ENCODE measurements at places on chromosomes 5 and 9.

GRCh38 chr5:4939042-4939781 lies 200.9 kb upstream of the ADAMTS16 start:
- DNase-seq: peak; percentile 60

GRCh38 chr5:154830219-154830595 lies 20.2 kb downstream of the FAXDC2 start:
- peak; percentile 34 for DNase-seq

GRCh38 chr9:113421726-113422125 lies 11.2 kb downstream of the C9orf43 start:
- no peak for DNase-seq

- peak; percentile 92 for DNase-seq
These were observed 45.7 kb upstream of the ORM1 start for GRCh38 chr9:114276908-114277821.

GRCh38 chr9:108213511-108213910 lies 642.3 kb downstream of the ACTL7B start:
- no peak for DNase-seq

DNA sequence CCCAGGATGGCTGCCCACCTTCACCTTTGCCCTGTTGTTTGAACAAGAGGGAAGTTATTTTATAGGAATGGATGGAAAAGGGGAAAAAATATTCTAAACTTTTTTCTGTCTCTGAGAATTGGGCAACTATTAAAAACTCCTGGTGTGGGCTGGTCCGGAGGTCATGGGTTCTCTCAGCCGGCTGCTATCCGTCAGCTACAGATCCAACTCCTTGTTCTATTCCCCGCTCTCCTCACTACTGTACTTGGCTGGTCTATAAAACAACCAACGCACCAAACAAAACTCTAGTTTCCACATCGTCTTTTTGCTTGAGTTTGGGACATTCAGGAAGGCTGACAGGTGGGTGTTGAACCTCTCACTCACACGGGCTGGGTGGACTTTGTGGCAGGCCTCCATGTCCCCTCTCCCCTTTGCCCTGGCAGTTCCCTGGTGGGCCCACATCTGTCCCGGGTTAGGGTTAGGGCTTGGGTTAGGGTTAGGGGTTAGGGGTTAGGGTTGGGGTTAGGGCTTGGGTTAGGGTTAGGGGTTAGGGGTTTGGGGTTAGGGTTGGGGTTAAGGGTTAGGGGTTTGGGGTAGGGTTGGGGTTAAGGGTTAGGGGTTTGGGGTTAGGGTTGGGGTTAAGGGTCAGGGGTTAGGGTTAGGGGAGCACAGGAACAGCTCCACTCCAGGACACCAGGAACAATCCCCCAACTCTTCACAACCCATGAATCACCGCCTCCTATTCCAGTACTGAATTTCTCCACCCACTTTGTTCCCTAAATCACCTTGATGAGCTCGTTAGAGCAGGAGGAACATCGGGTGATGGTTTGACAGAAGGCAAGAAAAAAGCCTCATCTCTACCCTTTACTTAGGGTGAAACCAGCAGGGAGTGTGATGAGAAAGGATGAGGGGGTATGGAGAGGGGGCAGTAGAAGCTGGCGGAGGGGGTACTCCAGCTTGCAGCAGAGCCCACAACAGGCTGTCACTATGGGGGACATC lies 302.1 kb upstream of the IRX4 start:
- DNase-seq: no peak

DNA sequence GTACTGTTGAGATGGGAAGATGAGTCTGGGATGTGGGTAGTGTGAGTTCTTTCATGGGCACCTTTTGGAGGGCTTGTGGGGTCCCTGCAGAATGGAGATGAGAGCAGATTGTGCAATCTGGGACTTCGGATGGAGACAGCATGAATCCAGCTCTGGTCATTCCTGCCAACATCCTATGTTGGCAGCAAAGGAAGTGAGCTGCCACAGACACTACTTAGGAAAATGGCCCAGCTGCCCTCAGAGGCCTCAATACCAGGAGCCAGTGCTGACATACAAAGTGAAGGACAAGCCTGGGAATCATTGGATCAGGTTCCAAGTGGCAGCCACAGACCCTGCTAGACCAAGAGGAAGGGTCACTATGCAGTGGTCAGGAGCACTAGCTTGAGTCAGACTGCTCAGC lies 402.8 kb downstream of the CDK5RAP2 start:
- DNase-seq: no peak

DNA sequence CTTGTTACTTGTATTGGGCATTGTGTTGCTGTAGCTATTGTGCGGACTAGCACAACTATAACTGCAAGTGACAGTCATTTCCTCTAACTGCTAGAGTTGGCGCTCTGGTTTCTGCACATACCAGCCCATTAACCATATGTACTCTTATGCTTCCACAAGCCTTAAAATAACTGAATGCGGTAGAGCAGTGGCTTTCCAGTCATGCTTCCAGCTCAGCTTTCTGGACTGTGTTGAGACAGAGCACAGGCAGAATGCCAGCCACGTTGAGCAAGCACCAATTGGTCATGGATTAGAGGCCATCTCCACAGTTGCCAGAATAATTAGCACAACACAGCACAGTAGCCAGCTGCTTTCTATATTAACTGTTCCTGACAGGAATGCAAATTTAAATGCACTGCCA lies 12.2 kb downstream of the INVS start:
- peak; percentile 97 for DNase-seq

DNA sequence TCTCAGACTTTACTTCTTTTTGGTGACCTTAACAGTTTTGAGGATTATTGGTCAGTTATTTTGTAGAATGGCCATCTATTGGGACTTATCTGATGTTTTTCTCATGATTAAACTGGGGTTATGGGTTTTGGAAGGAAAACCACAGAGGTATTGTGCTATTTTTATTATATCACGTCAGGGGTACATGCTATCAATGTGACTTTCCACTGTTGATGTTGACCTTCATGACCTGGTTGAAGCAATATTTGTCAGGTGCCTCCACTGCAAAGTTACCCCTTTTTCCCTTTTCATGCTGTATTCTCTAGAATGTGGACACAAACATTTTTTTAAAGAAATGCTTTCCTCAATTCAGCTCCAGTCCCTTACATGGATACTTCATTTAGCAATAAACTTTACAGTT lies 152.8 kb upstream of the TSLP start:
- DNase-seq: no peak

GRCh38 chr5:89342106-89342876 lies 459.3 kb upstream of the MEF2C start:
- peak; percentile 60 for DNase-seq

DNA sequence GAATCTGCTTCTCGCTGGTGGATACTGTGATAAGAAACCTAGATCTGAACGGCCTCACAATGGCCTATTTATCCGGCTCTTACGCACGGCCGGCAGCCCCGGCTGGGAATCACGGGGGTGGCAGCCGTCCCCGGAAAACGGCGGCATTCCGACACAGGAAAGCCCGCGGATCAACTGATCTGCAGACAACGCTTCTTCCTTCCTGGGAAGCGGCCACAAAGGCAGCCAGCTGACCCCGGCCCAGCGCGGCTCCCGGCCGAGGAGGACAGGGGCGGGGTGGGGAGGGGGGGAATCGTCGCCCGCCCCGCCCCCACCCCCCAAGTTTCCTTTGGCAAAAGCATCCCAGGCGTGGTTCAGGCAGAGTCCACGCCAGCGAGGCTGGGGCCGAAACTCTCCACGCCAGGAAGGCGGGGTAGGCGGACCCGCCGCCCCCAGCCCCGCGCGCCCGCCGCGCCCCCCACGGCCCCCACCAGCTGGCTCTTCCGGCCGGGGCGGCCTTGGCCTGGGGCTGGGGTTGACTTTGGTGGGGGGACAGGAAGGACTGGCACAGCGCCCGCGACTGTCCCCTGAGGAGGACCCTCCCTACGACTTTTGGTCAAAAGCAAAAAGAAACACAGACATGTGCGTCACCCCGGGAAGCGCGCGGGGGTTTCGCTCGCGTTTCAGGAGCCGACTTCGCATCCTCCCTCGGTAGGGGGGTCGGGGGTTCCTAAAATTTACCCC lies 247.7 kb upstream of the ANKRD55 start:
- DNase-seq: peak; percentile 90

DNA sequence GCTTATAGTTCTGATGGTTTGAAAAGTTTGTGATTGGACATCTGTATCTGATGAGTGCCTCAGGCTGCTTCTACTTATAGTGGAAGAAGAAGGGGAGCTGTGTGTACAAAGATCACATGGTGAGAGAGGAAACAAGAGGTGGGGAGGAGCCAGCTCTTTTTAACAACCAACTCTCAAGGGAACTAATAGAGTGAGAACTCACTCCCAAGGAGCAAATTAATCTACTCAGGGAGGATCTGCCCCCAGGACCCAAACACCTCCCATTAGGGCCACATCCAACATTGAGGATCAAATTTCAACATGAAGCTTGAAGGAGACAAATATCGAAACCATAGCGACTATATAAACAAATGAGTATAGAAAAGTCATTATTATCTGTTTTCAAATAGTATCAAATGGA lies 64.7 kb upstream of the PRLR start:
- DNase-seq: no peak

GRCh38 chr5:83848941-83849340 lies 128.3 kb upstream of the HAPLN1 start:
- no peak for DNase-seq

- no peak for DNase-seq
These were observed 106.2 kb downstream of the FSTL4 start for GRCh38 chr5:133506181-133506580.

DNA sequence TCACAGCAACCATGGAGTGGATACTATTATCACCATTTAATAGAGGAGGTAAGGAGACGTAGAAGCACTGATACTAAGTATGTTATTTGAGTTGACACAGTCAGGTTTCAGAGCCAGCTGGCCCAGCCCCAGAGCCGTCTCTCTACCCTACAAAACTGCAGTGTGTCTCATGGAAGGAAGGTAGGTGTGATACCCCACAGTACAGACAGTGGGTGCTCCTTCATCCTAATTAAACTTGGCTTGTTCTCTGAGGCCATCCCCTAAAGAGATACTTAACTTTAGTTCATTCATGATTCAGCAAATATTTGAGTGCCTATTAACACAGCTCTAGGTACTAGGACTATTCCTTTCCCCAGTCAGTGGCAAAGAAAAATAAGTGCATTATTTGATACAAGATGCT lies 22.6 kb downstream of the PIP5K1B start:
- DNase-seq: no peak

DNA sequence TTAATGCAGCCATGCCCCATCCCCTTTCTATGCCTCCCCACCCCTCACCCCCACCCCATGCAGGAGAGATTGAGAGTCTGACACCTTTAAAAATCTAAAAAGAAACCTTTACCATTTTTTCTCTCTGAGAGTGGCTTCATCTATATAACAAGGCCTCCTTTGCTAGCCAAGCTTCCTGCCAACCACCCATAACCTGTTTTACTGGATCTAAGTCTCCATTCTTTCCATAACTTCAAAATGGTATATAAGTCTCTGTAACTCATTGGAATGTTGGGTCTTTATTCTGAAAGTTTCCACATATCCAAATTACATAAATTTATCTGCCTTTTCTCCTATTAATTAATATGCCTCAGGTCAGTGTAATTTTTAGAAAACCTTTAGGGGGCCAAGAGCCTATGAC lies 1174.0 kb downstream of the MAT2B start:
- no peak for DNase-seq

- peak; percentile 20 for DNase-seq
These were observed 983 bp downstream of the GCNT1 start for GRCh38 chr9:76459694-76460635.

GRCh38 chr5:27316271-27316650 lies 277.9 kb upstream of the CDH9 start:
- no peak for DNase-seq

GRCh38 chr9:88387552-88388202 lies 567 bp upstream of the SPIN1 start:
- peak; percentile 58 for DNase-seq

GRCh38 chr9:23081377-23081776 lies 634.8 kb downstream of the DMRTA1 start:
- DNase-seq: no peak

DNA sequence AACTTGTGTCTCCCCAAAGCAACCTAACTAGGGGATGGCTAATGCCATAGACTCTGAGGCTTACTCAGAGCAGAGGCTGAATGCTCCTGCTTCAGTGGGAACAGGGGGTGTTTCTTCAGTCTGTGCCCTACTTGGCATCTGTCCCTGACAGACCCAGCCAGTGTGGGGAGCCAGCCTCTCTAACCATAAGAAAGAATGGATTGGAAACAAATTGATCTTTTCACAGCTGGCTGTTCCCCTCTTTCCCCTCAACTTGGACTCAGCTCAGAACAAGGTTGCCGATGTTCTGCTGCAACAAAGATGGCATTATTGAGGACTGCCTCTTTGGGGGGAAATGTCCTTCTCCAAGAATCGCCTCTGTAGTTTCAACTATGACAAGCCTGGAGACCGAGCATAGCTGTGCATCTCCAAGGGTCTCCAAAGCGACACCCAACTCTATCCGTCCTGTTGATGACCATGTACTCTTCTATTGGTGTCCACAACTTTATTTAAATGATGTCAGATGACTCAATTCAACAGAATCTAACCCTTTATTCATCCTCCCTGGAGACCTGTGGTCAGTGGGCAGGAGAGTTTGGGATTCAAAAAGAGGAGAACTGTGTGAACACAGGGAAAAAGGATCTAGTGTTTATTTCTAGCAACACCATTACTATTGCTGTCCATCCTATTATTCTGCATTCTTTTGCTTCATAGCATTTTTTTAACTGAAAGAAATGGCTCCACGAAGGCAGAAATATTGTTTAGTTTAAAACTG lies 24.7 kb upstream of the TNC start:
- DNase-seq: no peak

- DNase-seq: no peak
These were observed 2.5 kb downstream of the MGAT1 start for GRCh38 chr5:180799902-180800801.

DNA sequence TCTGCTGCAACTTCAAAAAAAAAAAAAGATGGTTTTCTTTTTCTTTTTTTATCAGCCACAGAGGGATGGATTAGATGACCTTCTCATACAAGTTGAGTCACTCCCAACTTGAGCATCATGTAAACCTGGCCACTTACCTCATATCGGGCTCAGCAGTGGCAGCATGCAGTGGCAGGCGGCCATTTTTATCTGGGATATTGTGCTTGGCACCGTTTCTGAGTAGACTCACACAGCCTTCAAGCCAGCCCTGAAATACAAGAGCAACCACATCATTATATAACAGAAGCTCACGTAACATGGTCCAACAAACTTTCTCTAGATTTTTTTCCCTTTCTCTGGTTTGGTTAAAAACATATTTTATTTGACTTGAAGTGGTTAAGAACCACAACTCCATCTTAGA lies 62.6 kb downstream of the ANKRD55 start:
- no peak for DNase-seq
